Chondrocyte (in vitro differentiated cells): ENCODE measurements at places on chromosomes 1 and 21. TPM values are rescaled to one million over a fixed set of nuclear protein-coding genes. Genes with fewer than 3 reads are reported as not detected.

GRCh38 chr1:12511128-12511484 lies 106.9 kb downstream of the DHRS3 start:
- DNase-seq, result no peak

Gene ZSWIM5
- total RNA-seq, result 0.51 to 1.1 TPM (median 1.0 TPM) in 3 replicates

Gene BGLAP
- 0.82 TPM in 1 of 3 replicates, not detected in the others for total RNA-seq

DNA sequence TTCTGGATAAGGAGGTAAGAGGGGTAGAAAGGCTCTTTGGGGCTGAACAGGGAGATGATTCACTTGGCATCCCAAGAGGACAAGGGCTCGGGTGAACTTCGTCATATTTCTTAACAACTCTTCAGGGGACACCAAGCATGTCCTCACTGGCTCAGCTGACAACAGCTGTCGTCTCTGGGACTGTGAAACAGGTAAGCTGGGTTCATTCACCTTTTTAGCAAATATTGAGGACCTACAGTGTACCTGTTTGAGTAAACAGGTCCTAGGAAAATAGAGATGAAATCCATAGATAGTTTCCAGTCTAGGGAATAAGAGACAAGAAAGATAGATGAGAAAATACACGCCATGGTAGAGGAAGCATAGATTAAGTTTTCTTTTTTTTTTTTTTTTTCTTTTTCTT lies 2.1 kb downstream of the EIF3I start:
- DNase-seq, result no peak

DNA sequence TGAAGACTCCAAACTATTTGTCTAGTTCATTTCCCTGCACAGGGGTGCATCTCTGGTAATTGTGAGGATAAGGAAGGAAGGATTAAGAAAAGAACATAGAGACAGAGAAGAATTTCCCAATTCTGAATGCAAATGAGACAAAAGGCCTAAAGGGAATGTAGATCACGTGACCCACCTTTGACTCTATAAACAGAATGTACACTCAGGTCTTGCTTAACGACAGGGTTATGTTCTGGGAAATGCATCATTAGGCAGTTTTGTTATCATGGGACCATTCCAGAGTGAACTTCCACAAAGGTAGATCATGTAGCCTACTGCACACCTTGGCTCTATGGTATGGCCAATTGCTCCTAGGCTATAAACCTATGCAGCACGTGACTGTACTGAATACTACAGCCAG lies 252.3 kb upstream of the ZP4 start:
- DNase-seq, result no peak

- no peak for DNase-seq
Observed at GRCh38 chr1:157404614-157405013, 147.7 kb downstream of the FCRL5 start.

DNA sequence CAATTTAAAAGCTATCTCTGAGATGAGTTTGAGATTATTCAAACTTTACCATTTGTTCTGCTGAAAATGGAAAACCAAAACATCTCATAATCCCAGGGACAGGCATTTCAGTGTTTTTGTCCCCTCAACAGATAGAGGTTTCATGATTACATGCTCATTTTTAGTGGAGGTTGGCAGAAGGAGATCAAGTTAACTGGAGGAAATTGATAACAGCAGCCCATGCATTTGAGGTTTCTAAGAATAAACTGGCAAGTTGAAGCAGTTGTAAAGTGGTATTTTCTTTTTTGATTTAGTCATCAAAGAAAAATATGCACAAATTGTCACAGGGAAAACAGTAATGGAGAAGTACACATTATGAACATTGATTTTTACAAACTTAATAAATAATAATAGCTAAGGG lies 205.8 kb downstream of the PLA2G4A start:
- no peak for DNase-seq

Gene DUSP23
- 15.4 to 21.3 TPM (median 16.9 TPM) in 3 replicates for total RNA-seq

Gene PGLYRP3
- total RNA-seq, result not detected in 3 replicates

GRCh38 chr1:178867670-178868069 lies 3.2 kb downstream of the ANGPTL1 start:
- DNase-seq, result no peak
